Fibroblast of skin of back (primary cell): ENCODE measurements at places on chromosomes 2 and 18.
A peak's percentile ranks its signal among the peaks of the same experiment; 100 is the strongest.

DNA sequence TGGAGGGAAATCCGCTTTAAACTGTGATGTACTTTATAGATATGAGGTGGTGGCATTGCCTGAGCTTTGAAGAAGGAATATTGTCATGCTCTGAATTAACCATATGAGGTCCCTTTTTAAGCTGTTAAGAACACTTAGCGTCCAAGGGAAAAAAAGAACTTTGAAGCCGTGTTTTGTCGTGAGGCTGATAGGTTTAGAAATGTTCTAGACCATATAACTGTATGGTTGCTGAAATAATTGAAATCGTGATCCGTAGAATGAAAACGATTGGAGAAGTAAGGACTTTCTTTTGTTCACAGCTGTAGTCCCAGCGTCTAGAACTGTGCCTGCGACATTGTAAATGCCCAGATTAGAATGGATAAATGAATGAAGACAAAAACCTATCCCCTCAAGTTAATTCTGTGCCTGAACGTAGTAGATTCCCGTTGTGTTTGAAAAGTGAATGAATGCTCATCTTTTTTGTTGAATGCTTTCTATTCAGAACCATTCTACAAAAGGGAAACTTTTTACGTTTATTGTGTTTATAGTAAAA, 1.5 kb downstream of the SMCHD1 start:
- no peak for DNase-seq

- DNase-seq: no peak
Measured at GRCh38 chr2:29000956-29001355, 19.9 kb downstream of the TOGARAM2 start.

DNA sequence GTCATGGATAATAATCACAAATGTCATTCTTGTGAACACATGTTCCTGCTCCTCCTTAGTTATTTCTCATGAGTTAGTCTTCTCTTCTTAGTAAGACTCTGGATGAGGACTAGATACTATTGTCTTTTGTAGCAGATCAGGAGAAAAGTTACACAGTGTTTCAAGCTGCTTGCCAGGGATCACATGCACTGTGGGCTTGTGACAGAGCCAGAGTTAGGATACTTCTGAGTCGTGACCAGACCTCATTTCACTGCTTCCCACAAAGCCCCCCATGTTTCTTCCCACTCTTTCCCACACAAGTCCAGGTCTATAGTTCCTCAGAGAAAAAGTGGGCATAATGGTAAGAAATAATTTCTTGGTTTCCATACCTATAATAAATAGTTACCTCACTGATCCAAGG, 80.2 kb upstream of the LRATD1 start:
- no peak for DNase-seq

GRCh38 chr2:113872201-113872600, 17.7 kb upstream of the ACTR3 start:
- peak; percentile 76 for DNase-seq

- DNase-seq: no peak
Measured at GRCh38 chr2:36446294-36446693, 90.7 kb downstream of the CRIM1 start.

- DNase-seq: no peak
Measured at GRCh38 chr2:112757265-112757664, 7.1 kb downstream of the CKAP2L start.

GRCh38 chr2:172214252-172214651, 111.6 kb upstream of the DLX2 start:
- no peak for DNase-seq

DNA sequence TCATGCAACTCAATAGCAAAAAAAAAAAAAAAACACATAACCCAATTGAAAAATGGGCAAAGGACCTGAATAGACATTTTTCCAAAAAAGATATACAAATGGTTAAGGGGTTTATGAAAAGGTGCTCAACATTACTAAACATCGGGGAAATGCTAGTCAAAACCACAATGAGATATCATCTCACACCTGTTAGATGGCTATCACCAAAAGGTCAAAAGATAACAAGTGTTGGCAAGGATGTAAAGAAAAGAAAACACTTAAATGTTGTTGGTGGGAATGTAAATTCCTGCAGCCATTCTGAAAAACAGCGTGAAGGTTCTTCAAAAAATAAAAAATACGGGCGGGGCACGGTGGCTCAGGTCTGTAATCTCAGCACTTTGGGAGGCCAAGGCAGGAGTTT, 112.4 kb upstream of the CAB39 start:
- no peak for DNase-seq

DNA sequence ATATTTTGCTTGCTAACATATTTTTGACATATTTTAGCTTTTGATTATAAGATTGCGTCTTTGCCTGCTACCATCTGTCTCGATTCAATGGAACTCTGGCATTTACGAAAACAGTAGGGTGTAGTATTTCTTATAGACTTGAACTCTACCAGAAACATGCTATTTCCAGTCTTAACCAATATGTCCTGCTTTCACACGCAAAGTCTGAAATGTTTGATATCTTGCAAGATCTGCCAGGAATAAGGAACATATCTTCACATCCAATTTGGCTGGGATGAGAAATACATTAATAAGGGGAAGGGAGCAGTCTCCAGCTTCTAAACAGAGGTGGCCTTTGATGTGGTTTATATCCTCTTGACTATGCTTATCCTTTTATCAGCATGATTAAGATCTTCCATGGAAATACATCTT, 299.4 kb downstream of the ZNF521 start:
- no peak for DNase-seq

- DNase-seq: no peak
Measured at GRCh38 chr2:28227498-28227897, 165.2 kb upstream of the FOSL2 start.

DNA sequence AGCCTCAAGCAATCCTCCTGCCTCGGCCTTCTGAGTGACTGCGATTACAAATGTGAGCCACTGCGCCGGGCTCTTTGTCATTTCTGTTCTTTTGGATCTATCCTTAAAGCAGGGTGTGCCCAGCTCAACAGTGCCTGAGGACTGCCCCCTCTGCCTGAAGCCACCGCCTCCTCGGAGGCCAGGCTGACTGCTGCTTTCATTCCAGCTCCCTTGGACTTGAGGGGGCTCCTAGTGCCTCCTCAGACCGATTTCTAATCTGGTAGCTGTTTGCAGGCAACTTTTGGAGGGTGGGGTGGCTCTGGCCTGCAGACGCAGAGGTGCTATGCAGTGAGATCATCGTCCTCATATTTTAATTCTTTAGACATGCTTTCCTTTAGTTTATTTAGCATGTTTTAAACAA, 35.9 kb upstream of the KLF11 start:
- DNase-seq: peak; percentile 29
